SW 1271 (cell line): ENCODE measurements at places on chromosomes 6 and 20.

GRCh38 chr6:40631744-40632143 lies 44.6 kb upstream of the LRFN2 start:
- DNase-seq: no peak

DNA sequence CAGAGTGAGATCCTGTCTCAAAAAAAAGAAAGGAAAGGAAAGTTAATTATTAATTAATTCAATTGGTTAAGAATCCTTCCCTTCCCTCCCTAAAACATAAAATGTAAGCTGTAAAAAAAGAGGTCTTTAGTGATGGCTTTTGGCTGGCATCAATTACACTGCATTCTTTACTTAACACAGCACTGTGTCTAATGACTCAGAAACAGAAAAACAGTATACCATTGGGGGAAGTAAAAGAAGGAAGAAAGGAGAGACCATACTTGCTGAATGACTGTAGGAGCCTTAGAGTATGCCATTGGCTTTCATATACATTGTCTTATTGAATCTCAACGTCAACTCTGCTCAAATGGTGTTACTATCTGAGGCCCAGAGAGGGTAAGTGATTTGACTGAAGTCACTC lies 18.3 kb upstream of the CITED2 start:
- no peak for DNase-seq

DNA sequence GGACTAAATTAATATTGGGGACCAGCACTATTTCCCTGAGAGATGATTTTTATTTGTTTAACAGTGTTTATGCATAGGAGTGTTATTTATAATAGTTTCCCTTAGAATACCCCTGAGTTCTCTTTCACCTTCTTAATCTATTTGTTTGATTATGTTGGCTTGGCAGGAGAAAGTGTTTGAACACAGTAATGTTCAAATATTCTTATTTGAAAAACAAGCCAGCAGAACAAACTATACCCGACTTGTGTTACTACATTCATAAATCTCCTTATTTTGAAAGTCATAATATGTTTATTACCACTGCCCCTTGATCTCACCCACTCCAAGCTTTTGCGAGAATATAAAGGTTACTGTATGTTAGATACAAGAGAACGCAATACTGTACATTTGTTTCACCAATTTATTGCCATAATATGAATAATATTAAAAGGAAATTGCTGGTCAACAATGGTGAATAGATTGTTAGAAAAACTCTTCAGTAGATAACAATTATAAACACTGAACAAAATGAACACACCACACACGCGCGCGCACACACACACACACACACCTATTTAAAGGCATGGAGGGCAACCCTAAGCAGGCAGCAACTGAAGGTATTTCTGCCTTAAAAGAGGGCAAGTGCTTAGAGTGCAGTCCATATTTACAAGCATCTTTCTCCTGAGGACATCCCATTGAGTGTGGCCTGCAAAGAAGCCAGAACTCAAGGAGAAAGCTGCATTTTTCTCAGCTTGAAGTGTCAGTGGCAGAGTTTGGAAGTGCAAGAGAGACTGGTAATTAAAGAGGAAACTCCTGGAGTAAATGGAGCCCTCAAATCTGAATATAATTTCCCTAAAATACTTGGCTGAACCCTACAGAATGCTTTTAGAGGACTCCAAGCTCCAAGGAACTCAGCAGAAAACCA lies 279.4 kb upstream of the MAN1A1 start:
- no peak for DNase-seq

DNA sequence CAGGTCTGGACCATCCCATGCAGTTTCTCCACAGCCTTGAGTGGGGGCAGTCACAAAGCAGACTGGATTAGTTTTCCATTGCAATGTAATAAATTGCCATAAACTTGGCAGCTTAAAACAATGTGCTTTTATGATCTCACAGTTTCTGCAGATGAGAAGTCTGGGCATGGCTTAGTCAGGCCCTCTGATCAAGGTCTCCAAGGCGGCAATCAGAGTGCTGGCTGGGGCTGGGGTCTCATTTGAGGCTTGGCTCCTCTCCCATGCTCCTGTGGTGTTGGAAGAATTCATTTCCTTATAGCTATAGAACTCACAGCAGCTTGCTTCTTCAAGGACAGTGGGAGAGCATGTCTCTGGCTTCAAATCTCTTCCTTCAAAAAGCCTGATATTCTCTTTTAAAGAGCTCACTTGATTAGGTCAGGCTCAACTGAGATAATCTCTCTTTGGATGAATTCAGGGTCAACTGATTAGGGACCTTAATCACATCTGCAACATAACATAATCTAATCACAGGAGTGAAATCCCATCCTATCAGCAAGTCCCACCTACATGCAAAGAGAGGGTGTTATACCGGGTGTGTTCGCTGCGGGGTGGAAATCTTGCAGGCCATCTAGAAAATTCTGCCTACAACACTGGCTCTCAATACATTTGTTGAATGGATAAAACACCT lies 77.4 kb upstream of the SULF2 start:
- DNase-seq: no peak

- no peak for DNase-seq
These were observed 31.2 kb downstream of the TNFRSF21 start for GRCh38 chr6:47278545-47278944.

GRCh38 chr20:37615340-37616109 lies 78.3 kb upstream of the CTNNBL1 start:
- DNase-seq: peak; percentile 33

- DNase-seq: no peak
These were observed 7.8 kb upstream of the ABT1 start for GRCh38 chr6:26588965-26589364.

DNA sequence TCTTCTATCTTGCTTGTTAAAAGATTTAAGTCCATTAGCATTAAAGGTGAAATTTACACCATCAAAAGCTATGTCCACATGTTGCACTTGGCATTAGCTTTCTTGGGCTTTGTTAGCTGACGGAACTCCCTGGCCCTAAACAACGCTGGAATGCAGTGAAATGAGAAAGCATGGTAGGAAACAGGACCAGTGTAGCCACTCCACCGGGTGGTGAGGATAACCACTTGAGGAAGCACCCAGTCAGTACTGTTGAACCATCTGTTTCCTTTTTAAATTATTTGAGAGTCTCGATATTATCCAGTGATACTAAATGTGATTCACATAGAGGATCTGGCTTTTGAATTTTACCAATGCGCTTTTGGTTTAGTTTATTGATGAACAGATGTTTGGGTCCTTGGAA lies 374.9 kb upstream of the NOX3 start:
- DNase-seq: no peak

- DNase-seq: no peak
These were observed 1.6 kb downstream of the PHF1 start for GRCh38 chr6:33412140-33413009.

GRCh38 chr6:36967757-36968156 lies 13.2 kb downstream of the PI16 start:
- no peak for DNase-seq

DNA sequence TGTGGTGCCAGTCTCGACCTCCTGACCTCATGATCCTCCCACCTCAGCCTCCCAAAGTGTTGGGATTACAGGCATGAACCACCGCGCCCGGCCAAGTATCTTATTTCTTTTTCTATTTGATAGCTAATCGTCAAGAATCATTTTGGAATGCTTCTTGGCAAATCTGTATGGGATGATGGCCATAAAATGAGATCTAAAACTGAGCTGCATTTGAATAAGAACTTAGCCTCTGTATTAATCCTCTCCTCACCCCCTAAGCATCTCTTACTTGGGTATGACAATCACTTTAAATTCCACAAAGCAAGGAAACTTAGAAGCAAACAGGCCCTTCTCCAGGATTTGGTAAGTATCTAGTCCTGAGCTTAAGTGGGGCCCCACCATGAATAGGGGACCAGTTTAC lies 108.9 kb upstream of the BTBD3 start:
- no peak for DNase-seq

DNA sequence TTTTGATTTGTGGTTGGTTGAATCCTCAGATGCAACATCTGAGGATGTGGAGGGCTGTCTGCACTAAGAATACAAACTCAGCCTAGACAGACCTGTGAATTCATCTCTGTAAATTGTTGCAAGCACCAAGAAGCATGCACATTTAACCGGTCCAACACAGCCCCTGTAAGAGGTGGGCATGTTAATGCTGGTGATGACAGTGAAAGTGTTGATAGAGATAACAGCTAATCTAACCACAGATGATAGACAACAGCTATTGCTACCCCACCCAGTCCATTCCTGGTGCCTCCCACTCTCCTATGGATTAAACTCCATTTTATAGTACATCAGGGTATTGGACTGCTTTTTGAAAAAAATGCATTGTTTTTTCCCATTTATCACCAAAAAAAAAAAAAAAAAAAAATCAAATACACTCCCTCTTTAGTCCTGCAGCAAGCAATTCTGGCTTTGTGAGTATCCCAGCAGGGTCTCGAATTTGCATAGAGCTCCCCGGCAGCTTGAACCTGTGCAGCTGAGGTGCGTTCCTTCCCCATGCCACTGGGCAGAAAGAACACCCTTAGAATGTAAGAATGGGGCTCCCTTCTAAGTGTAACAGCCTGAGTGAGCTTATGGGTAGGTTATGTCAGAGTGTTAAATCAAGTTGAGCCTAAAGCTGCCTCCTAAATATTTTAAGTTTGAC lies 270.9 kb upstream of the JARID2 start:
- DNase-seq: no peak

- DNase-seq: no peak
These were observed 79.0 kb upstream of the POPDC3 start for GRCh38 chr6:105258816-105259215.

DNA sequence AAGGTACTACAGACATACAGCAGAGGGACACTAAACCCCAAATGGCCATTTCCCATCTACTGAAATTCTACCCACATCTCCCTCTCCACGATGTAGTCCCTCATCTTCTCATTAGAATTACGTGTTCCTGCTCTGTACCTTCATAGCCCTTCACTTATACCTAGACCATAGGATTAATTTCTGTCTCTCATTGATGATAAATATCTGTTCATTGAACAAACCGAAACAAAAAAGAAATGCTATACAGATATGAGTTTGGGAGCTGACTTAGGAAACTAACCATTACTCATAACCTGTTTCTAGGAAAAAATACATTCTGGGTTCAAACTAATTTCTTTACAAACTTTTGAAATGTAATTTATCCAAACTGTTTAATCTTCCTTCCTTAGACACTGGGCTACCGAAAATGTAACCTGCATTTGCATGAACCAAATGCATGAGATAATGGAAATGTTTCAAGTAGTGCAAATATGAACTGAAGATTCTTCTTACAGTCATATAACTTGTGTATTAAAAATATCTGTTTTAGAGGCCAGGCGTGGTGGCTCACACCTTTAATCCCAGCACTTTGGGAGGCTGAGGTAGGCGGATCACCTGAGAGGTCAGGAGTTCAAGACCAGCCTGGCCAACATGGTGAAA lies 85.3 kb downstream of the GJA10 start:
- no peak for DNase-seq
